ENCODE measurements at places on chromosomes 12 and 14.

DNA sequence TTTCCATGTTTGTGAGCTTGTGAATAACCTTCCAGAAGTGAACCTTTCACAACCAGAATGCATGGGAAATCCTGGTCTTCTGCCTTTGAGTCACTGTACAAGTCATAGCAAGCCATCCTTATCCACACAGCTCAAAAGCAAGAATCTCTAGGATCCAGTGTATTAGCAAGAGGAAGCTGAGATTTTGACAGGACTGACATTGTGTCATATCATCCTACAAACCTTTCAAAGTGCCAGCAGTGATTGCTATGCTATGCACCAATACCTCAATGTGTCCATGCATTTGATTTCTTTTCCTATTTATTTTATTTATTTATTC is 13.5 kb upstream of the NRDE2 start:
- DNase-seq: no peak

GRCh38 chr14:55568618-55569017 is 11.4 kb upstream of the KTN1 start:
- no peak for DNase-seq

DNA sequence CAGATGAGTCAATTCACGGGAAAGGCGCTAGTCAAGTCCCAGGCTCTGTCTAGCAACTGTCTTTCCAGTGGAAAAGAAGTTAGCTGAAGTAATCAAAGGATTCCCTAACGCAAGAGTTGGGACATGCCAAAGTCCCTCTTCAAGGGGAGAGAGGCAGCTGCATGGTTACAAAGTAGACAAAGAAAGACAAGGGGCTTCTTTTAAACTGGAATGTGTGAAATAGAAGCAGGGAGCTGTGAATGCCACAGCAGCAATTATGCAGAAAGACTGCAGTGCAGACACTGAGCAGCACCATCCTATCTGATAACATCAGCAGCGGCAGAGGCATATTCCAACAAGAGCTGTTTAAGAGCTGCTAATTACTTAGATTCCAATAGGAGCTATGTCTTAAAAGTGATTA is 12.5 kb upstream of the CIPC start:
- no peak for DNase-seq

DNA sequence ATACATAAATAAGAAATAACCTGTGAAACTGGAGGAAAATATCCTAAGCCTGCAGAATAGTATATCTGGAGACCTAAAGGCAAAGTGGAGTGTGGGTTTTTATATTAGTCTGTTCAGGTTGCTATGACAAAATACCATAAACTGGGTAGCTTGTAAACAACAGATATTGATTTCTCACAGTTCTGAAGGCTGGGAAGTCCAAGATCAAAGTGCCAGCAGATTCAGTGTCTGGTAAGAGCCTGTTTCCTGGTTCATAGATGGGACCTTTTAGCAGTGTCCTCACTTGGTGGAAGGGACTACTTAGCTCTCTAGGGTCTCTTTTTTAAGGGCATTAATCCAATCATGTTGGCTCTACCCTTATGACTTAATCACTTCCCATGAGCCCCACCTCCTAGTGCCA is 25.4 kb upstream of the NEDD1 start:
- no peak for DNase-seq

GRCh38 chr12:100274291-100274690 is 7.3 kb downstream of the SCYL2 start:
- DNase-seq: no peak

DNA sequence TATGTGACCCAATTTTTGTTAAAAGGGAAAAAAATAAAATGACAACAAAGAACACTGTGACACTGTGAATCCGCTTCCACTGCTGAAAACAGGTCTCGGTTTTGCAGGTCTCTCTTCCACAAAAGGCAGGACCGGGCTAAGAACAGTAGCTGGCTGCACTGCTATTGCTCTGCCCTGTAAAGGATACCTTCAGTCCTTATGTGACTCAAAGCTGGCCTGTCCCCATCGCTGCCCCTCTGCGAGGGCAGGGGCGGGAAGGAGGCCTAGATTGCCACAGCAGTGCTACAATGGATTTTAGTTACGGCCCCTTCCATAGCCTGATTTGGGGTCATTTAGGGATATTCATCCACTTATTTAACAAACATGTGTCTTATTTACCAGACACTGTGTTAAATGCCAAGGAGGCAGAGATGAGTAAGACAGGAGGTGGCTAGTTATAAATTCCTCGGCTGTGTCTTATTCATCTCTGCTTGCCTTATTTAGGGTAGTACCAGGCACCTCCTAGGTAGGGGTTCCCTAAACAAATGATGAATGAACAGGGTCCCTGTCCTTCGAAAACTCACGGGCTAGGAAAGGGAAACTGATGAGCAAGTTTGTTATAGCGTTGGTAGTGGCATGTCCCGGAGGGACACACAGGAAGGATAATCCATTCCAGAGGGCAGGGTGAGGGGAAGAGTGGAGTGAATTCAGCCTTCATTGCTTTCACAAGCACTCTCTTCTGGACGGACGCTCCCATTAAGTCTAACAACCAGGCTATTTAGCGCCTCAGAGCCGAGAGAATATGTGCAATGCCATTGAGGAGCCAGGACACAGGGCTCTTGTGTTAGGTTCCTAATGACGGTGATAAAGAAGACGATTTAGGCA is 73.3 kb downstream of the EID3 start:
- no peak for DNase-seq

DNA sequence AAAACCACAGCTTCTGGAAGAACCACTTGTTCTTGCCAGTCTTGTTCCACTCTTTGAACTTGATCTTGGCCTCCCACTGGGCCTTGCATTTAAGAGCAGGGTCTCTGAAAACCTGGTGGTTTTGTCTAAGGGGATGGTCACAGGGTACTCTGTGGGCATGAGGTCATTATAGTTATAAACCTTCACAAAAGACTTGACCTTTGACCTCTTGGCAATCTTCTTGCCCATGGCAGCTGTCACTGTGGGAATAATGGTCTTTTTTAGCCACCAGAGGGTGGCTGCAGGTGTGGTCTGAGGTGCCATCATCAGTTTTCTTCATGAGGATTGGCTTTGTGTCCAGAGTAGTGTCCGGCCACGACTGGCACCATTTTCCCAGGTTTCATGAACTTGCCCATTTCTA is 9.1 kb downstream of the ATP6V0A2 start:
- DNase-seq: no peak

DNA sequence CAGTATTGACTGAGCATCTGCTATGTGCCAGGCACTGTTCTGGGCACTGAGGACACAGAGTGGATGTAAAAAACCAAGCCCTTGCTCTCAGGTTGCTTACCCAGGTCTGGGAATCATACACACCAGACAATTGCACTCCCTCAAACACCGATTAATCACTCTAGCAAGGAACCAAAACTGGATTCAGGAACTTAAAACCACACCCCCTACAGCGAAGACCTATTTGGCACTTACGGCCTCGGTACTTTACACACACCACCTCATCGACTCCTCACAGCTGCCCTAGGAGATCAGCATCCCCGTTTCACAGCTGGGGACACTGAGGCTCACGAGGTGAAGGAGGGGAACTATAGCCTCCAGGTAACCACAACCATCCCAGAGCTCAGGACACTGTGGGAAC is 1.6 kb downstream of the GLTP start:
- DNase-seq: peak; percentile 63

GRCh38 chr14:56903304-56903969 is 93.2 kb upstream of the OTX2 start:
- DNase-seq: no peak

- DNase-seq: no peak
Measured at GRCh38 chr14:36325853-36326252, 5.4 kb upstream of the MBIP start.

DNA sequence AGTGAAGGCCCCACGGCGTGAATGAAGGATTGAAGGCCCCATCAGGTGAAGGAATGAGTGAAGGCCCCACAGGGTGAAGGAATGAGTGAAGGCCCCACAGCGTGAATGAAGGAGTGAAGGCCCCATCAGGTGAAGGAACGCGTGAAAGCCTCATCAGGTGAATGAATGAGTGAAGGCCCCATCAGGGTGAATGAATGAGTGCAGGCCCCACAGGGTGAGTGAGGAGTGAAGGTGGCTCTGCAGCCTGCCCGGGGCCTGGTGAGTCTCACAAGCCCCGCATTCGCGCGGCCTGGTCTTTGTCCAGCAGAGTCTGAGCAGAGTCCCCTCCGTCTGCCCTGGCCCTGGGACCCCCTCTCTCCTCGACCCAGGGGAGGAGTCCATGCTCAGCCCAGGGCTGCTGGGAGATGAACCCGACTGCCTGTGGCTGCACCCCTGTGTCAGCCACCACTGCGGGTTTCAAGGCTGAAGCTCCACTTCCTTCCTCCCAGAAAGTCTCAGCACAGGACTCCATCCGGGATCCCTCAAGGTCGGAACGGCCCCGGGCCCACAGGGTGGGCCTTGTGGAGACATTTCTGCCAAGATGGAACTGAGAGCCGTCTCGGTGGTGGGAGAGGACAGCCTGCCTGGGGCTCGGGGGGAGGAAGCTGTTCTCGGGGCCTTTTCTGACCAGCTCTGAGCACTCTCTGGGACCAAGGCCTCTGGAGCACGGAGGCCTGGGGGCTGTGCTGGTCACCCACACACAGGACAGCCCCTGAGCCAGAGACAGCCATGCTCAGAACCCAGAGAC is 37.4 kb upstream of the TMEM179 start:
- DNase-seq: peak; percentile 38

GRCh38 chr12:50723865-50724264 is 40.0 kb upstream of the ATF1 start:
- DNase-seq: no peak

DNA sequence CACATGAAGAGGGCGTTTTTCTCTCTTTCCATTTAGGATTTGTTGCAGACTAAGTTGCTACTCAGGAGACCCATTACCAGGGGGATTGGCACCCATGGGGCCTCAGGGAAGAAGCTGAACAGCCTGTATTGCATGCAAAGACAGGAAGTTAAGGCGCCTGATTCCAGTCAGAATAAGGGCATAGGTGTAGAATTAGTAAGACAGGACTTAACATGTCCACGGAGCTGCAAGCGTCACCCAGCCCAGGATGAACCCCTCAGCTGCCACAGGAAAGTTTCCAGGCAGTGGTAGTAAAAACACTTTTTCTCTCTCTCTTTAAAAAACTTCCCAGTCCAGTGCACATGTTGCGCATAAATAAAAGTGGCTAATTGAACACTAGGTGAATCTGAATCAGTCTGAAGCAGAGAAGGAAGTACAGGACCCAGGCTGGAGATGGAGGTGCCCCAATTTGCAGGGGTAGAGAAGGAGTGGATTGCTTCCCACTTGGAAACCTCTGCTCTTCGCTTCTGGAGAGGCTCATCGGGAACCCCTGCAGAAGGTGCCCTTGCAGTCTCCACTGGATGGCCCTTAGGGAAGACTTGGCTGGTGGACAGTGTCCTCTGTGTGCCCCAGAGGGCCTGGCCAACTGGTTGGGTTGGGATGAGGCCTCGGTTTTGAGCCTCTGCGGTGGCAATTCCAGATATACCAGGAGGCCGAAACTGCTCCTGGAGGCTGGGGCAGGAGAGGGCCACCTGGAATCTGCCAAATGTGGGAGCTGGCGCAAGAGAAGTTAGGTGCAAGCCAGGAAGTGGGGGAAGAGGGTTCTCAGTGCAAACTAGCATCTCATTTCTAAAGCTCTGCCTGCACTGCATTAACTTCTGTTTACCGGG is 10.7 kb upstream of the TBX3 start:
- DNase-seq: no peak

- no peak for DNase-seq
Measured at GRCh38 chr12:83866477-83866876, 1046.1 kb downstream of the SLC6A15 start.

GRCh38 chr12:46499901-46500300 is 127.3 kb upstream of the SLC38A2 start:
- DNase-seq: no peak

DNA sequence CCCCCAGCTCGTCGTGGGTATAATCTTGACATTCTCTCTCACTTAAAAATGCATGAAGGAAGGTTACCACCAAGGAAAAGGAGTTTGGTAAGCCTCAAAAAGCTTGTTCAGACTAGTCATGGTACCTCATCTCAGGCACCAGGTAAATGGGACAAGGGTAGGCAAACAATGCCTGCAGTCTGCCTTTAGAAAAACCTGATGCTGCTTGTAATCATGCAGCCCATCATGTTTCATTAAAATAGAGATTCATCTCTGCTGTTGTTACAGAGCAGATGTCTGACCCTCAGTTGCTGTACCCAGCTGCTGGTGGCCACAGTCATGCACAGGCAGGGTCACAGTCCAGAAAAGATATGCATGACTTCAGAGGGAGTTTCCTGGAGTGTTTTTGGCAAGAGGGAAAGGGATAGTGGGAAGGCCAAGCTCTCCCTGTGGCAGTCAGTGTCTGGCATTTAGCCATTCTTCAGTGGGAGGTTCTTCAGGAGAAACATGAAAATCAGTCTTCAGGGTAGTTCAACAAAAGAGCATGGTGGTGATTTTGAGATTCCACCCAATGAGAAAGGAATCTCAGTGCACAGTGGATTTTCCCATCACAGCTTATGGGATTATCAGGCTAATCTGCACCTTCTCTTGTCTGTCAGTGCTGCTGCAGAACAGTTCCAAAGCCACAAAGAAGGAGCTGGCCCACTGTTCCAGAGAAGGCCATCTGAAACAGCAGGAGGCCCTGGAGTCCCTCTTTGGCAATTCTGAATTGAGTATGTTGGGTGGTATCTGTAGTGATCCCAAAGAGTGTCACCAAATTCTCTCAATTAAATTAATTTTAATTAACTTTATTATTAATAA is 202.7 kb upstream of the FRMD6 start:
- no peak for DNase-seq

GRCh38 chr14:105589161-105589925 is 63.0 kb downstream of the TMEM121 start:
- no peak for DNase-seq

GRCh38 chr14:58677517-58677916 is 39.8 kb downstream of the DACT1 start:
- DNase-seq: no peak

- DNase-seq: peak; percentile 31
Measured at GRCh38 chr12:98296462-98297079, 218.8 kb upstream of the TMPO start.

GRCh38 chr14:63777024-63777423 is 49.2 kb upstream of the SGPP1 start:
- DNase-seq: no peak

- DNase-seq: no peak
Measured at GRCh38 chr14:70317969-70318634, 41.4 kb downstream of the COX16 start.

- DNase-seq: no peak
Measured at GRCh38 chr14:75833326-75834020, 148.3 kb downstream of the TGFB3 start.

- no peak for DNase-seq
Measured at GRCh38 chr12:90974286-90974685, 19.3 kb upstream of the CCER1 start.

GRCh38 chr14:74244115-74244514 is 4.9 kb downstream of the VSX2 start:
- DNase-seq: no peak

DNA sequence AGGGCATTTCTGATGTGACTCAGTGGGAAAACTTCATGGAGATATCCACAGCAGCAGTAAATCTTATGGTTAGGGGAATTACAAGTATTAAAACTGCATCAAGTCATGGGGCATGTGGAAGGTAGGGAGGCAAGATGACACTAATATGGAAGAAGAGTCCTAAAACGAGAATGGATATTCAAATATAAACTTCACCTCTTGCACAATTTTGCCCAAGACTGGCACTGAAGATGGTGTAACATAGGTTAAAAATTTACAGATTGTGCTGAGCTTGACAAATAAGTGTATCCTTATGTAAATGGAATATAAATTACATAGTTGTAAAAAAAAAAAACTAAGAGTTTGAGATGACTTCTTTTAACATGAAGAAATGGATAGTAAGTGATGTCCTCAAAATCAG is 12.8 kb downstream of the ETFRF1 start:
- DNase-seq: no peak
